ENCODE measurements at places on chromosomes 5 and 9.

GRCh38 chr5:126514558-126515141 lies 80.4 kb downstream of the ALDH7A1 start:
- DNase-seq, result no peak

DNA sequence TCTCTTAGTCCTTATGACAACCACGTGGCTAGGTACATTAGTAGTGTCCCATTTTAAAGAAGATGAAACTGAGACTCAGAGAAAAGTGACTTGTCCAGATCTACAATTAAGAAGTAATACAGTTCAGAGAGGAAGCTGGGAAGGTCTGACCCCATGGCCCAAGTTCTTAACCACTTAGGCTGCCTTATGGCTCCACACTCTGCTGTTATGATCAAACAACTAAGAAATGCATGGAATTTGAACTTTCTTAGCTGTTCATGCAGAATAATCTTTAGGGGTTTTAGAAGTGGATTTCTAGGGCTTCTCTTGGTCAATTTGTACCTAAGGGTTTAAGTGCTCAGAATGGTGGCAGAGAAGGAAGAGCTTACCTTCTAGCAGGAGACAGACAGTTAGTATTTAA lies 128.0 kb upstream of the MSX2 start:
- no peak for DNase-seq

DNA sequence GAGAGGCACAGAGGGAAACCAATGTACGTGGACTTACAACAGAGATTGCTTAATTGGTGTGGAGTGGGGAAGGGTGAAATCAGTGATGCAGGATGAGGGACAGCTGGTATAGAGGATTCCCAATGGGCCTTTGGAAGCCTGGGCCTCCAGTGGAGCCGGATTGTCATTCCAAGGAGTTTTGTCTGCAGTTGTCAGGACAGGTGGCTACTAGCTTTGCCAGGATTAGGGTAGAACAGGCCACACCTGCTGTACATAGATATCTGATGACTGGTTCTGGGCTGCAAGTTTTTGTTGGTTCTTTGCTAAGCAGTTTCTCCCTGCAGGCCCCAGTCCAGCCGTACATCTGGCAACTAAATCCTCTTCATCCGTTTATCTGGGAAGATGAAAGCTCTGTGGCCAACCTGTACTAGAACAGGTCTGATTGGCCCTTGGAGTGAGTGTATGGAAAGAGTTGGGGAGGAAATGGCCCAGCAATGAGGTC lies 4.2 kb downstream of the SKP2 start:
- no peak for DNase-seq

GRCh38 chr9:87545858-87546257 lies 48.2 kb downstream of the DAPK1 start:
- DNase-seq, result no peak

GRCh38 chr9:129102791-129103594 lies 7.6 kb downstream of the CRAT start:
- peak; percentile 49 for DNase-seq

DNA sequence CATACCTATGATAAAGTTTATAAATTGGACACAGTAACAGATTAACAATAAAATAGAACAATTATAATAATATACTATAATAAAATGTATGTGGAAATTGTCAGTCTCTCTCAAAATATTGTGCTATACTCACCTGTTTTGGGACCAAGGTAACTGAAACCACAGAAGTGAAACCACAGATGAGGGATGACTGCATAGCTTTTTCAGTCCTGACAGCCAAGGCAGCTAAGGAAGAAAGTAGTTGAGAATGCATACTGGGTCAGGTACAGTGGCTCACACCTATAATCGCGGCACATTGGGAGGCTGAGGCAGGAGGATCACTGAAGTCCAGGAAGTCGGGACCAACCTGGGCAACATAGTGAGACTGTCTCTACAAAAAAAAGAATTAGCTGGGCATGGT lies 8.9 kb downstream of the SRP19 start:
- DNase-seq, result no peak

DNA sequence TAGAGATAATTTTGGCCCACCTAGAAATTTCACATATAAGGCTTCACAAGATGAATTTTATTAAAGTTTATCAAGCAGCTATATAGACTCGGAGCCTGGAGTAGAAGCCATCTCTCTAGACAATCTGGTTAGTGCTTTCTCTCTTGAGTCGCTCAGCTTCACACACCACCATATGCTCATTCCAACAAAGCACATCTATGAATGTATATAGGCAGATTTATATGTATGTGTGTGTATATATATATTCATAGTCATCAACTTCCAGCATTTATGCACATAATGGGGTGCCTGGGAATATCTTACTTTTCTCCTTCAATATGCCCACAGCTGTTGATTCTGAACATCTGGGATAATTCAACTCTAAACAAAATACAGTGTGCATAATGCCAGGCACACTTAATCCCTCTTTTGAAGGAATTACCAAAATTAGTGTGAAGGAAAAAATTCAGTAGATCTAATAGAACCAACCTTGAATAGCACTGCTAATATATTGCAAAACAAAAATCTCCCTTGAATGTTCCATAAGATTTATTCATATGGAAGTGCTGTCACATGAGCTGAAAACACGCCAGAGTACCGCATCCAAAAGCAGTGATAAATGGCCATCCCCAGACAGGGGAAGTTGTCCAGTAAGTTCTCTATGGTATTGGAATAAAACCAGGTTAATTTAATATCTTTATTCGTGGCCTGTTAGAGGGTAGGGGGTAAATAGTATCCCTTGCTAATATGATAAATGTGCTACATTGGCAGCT lies 56.0 kb upstream of the MOCS2 start:
- no peak for DNase-seq

- no peak for DNase-seq
These were observed 36.7 kb downstream of the SLC27A6 start for GRCh38 chr5:129001841-129002526.

GRCh38 chr9:103731541-103731940 lies 362.6 kb upstream of the SMC2 start:
- no peak for DNase-seq

GRCh38 chr5:40022057-40022456 lies 597.3 kb upstream of the DAB2 start:
- DNase-seq, result no peak

DNA sequence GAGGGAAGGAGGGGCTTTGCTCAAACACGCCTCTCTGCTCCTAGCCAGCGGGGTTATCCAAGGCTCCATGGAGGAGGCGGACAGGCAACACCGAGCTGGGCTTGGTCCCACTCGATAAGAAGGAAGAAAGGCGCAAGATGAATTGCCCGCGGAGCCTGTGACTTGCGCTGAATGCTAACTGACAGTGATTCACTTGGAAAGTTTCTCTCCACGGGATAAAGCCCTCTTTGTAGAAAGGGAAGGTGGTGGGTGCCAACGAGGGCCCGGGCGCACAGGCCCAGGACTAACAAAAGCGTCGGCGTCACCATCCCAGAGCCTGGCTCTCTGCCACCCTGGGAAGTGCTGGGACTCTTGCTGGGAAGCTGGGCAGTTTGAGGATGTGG lies 76.0 kb downstream of the VAV2 start:
- no peak for DNase-seq

GRCh38 chr9:116662646-116663310 lies 24.3 kb upstream of the TRIM32 start:
- no peak for DNase-seq

DNA sequence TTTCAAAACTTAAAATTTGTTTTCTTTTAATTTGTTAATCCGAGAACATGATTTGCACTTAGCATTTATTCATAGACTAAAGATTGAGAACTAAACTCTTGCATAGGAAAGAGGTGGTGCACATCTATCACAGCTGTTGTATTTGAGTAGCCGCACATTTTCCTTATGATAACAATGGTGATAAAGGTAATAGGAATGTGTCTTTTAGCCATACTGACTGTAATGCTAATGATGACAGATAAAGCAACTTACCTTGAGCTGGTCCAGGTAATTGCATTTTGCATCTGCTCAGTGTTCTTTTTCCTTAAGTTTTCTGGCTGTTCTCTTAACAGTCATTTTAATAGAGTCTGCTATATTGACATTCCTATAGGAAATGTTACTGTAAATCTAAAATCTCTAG lies 19.0 kb downstream of the PHAX start:
- DNase-seq, result no peak

GRCh38 chr9:97842960-97843359 lies 10.1 kb upstream of the FOXE1 start:
- no peak for DNase-seq

GRCh38 chr5:128579639-128580038 lies 41.6 kb upstream of the FBN2 start:
- no peak for DNase-seq

- no peak for DNase-seq
These were observed 841.6 kb downstream of the MAT2B start for GRCh38 chr5:164346785-164347630.

GRCh38 chr9:97705354-97705950 lies 8.3 kb upstream of the XPA start:
- no peak for DNase-seq

DNA sequence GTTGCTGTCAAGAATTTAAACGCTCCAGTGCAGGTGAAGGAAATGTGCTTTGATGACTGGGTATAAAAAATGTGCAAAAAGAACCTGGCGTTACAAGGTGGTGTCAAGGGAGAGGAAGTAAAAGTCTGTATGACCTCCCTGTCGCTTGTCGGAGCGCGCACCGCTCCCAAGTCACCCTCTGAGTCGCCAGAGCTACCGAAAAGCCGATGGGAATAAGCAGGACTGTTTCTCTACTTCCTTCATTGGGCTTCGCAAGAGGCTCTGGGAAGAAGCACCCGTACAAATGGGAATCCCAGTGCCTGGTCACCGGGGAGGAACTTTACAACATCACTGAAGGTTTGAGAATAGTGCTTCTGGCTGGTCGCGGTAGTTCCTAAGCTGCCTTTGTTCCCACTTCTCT lies 1.3 kb upstream of the DMRT2 start:
- DNase-seq, result no peak

DNA sequence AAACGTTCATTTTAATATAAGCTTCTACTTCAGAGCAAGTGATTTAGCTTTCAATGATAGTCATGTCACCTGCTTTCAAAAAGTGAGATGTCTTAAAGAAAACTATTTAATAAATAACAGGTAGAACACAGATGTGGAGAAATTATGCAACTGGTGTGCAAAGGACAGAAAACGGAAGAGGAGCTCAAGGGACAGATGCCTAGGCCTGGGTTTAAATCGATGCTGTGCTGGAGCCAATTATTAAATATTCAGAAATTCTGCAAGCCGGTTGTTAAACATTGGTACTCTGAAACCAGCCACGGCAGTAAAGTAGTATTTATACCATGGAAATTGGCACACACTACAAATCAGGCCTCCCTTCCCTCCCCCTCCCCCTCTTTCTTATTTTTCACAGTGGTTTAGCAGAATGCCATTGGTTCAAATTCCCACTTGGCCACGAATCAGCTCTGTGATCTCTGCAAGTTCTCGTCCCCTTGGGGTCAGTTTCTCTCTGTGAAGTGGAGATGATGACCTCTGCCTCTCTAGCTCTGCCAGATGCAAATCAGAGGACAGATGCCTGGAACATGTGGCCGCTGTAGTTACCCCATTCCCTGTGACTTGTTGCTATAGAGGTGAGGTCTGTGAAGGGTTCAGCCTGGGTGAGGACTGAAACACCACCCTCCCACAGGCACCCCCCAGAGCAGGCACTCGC lies 6.2 kb upstream of the RNF130 start:
- DNase-seq, result no peak

- DNase-seq, result no peak
These were observed 206.6 kb upstream of the IER5L start for GRCh38 chr9:129384491-129385210.

- DNase-seq, result no peak
These were observed 10.9 kb downstream of the AK1 start for GRCh38 chr9:127866535-127866934.

GRCh38 chr5:122683631-122684030 lies 91.2 kb upstream of the SNX2 start:
- DNase-seq, result no peak

DNA sequence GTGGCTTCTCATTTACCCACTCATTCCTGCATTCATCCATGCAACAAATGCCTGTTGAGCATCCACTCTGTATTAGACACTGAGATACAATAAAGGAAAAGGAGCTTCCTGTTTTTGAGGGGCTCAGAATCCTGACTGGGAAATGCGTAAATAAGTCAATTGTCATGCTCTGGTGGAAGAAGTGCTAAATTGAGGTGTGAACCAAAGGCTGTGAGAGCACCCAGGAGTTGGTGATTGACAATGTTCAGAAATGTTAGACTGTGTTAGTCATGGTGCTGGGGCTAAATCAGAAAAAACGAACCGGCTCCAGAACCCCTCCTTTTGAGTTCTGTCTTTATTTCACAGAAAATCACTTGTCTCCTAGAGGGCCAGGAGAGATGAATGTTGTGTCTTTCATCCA lies 558.6 kb upstream of the SGCD start:
- DNase-seq, result no peak

DNA sequence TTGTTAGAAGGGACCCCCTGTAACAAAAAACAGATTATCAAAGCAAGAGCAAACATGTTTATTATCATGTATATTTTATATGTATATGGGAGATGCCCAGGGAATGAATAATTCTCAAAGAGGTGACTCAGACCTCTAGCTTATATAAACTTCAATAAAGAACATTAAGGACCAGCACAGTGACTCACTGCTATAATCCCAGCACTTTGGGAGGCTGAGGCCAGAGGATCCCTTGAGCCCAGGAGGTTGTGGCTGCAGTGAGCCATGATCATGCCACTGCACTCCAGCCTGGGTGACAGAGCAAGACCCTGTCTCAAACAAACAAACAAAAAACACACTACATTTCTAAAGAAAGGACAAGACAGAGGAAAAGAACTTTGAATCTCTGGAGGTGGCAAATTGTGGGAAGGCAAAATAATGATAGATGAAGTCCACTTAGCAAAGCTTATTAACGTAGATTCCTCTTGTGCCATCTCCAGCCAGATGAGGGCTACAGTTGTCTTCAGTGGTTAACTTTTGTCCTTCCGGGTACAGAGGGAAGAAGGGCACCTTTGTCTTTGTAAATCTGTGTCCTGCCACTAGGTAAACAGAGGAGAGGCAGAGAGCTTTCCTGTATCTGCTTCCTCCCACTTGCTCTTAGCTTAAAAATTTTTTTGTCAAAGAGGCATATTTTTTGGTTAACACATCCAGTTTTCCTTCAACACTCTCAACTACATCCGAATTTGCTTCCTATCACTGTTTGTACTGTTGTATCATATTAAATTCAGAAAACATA lies 7.5 kb upstream of the RFK start:
- DNase-seq, result no peak

- DNase-seq, result no peak
These were observed 43.3 kb upstream of the RASEF start for GRCh38 chr9:83106263-83106662.

- no peak for DNase-seq
These were observed 79.4 kb downstream of the FER start for GRCh38 chr5:108827131-108827530.

GRCh38 chr5:68261169-68261568 lies 45.6 kb downstream of the PIK3R1 start:
- no peak for DNase-seq

- DNase-seq, result no peak
These were observed 180.5 kb upstream of the SH3GL2 start for GRCh38 chr9:17398350-17398749.

Measured in inflammatory macrophage (primary cell).